ENCODE measurements at places on chromosomes 11 and 22. TPM values are rescaled to one million over a fixed set of nuclear protein-coding genes. Genes with fewer than 3 reads are reported as not detected.

The PPME1 gene
- 48.8 TPM for total RNA-seq

The TNNT3 gene
- not detected for total RNA-seq

The REXO2 gene
- 96.2 TPM for total RNA-seq

The FOLH1 gene
- total RNA-seq: not detected

The OR4A47 gene
- total RNA-seq: not detected

The TMEM132A gene
- total RNA-seq: 149 TPM

The TKFC gene
- 71.3 TPM for total RNA-seq

The RAD9A gene
- 36.8 TPM for total RNA-seq
